ENCODE measurements at places on chromosomes 11 and 22.

- DNase-seq, result no peak
These were observed 6.5 kb upstream of the DRD2 start for GRCh38 chr11:113481672-113482071.

GRCh38 chr22:42544686-42545085 lies 9.1 kb upstream of the SERHL2 start:
- peak; percentile 19 for DNase-seq

DNA sequence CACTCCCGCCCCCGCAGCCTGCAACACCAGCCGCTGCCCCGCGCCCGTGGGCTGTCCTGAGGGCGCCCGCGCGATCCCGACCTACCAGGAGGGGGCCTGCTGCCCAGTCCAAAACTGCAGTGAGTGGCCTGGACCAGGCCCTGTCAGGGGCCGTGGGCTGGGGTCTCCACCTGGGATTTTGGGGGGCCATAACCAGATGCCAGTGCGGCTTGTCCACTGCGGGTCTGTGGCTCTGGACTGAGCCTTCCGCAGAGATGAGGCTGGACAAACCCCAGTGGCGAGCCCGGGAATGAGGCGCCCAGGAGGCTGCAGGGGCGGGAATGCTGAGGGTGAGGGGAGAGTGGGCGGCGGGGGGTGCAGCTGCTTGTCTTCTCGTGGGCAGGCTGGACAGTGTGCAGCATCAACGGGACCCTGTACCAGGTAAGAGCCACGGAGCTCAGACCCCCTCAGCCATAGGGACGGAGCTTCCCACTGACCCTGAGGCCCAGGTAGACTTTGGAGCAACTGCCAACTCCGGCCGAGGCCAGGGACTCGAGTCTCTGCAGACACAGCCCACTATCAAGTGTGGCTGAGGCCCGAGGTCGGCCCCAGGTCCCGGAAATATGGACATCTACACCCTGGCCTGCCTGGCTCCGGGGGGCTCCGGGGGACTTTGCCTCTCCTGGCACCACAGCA lies 24.8 kb upstream of the MUC5B start:
- DNase-seq, result no peak

DNA sequence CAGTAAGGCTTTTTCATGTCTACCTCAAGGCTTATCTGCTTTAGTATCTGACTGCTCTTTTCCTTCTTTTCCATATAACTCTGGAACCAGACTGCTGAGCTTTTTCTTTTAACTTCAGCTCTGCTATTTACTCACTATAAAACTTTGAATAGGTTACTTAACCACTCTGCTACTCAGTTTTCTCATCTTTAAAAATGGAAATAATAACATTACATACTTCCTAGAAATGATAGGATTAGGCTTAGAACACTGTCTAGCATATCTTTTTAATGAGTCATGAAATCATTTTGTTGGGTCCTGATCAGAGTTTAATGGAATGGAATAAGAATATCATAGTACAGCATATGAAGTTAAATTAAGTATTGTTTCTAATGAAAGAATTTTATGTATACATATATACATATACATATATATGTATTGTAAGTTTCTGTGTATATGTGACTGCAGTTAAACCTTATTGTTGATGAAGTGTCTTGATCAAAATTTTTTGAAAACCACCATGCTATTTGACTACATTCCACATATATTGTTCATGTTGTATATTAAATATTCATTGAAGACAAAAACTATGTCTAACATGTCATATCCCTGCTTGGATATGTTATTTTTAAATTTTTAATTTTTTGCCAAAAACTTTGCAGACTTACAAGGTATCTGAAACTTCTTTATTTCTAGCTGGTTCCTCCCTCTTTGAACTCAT lies 120.2 kb downstream of the METTL15 start:
- no peak for DNase-seq

DNA sequence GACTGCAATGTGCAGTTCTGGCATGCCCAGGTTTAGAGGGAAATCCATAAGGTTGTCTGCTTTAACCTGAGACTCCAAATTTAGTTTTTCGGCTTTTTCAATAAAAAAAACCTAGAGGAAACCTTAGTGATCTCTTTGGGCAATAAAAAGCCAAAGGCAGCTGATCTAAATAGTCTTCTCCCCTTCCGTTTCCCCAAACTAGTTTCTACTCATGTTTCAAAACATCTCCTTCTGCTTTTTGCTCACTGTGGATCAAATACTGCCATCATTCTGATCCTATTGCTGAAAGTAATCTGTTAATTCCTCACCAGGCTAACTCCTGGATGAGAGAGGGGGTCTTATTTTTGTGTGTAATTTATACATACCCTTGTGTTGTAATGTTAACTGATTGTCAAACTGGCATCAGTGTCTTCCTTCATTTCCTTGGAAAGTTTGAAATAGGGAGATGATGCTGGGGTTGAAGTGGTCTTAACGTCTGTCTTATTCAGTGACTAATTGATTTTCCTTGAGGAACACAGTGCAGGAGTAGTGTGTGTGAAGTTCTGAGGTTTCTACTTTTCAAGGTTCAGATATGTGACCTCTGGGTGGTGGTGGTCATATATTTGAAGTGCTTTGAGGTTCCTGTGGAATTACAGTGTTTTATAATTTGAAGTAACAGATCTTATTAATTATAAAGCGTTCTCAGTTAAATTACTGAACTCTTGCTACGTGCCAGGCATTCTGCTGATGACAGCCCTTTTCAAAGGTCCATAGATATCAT lies 55.0 kb downstream of the ARHGAP42 start:
- DNase-seq, result no peak

- no peak for DNase-seq
These were observed 34.8 kb downstream of the NEU3 start for GRCh38 chr11:75023446-75024067.

DNA sequence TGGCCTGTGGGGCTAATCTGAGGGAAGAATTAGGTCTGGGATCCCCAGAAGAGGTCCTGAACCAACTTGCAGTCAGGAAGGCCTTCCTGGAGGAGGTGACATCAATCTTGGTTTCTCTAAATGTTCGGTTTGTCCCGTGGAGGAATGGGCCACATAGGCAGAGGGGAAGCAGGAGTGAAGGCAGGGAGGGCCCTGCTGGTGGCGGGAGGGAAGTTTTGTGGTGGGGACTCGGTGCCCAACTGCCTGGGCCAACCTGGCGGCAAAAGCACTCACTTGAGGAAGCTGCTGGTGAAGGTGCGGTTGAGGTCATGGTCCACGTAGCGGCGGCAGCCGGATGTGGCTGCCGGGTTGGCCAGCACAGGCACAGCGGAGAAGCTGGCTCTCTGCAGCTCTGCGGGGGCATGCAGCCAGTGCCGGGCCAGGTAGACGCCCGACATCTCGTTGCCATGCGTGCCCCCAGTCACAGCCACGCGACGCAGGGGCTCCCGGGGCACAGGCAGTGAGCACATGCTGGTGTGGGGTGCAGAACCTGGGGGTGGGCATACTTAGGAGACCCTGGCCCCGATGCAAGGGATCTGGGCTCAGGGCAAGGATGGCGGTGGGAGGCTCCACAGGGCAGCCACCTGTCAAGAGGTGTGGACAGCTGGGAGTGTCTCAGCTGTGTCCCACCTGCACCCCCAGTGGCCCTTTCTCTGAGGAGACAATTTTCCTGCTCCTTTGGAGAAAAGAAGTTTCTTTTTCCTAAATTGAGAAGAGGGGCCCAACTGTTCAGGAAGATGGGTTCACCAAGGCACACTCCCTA lies 3.8 kb downstream of the ACY3 start:
- DNase-seq, result no peak

DNA sequence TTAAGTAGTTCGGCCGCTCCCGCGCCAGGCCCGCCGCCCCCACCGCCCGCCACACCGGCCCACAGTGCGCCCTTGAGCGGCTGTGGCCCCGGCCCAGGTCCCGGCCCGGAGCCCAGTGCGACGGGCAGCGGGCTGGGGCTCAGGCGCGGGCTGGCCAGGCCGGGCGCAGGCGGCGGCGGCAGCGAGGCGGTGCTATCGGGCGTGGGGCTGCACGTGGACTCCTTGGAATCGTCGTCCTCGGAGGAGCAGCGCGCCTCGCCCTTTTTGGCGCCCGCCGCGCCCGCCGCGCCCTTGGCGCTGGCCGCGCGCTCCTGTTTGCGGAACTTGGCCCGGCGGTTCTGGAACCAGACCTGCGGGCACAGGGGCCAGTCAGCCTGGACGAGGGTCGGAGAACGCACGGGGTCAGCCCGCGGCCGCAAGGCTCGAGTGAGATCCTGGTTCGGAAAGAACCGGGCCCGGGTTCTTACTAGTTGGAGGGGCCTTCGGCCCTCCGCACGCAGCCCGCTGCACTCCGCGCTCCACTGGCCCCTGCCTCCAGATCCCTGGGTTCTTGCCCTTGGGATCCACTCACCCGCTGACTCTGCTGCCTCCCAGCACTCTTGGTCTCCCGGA lies 4.0 kb downstream of the PHOX2A start:
- DNase-seq, result no peak

DNA sequence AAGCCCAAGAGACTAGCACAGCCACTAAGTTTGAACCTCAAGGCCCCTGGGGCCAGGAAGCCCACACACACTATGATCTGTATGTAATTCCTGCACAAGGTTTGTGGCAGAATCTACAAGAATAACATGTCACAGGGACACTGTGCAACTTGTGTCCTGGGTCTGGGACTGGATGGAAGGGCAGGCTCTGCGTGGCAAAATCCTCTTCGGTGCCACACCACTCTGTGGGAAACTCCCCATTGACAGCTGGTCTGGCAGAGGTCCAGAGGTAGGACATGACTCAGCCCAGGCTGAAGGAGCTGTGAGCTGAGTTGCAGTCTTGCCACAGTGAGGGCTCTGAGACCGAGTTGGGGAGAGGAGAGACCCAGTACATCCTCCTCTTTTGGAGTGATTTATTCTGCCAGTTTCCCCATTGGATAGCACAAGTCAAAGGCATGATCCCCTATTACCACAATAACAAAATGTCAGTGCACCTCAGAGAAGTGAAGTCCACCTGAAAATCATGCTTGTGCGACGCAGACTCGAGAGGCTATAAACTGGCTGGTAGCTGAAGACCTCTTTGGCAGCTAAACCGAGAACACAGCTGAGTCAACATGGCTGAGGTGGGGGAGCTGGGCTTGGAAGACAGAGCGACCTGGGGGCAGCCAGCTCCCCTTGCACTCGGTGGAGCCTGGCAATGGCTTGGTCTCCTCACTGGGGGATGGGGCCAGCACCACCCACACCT lies 23.3 kb upstream of the SERPIND1 start:
- no peak for DNase-seq

GRCh38 chr11:65622011-65622410 lies 6.4 kb downstream of the PCNX3 start:
- DNase-seq, result no peak

- DNase-seq, result peak; percentile 96
These were observed at the start of gene LGALS12 for GRCh38 chr11:63505857-63506528. Gene LGALS12, plus strand, starts transcription at chr11:63506084. Its CDS starts 375 bp downstream, at chr11:63506459.

GRCh38 chr11:32775908-32776307 lies 18.6 kb downstream of the CCDC73 start:
- DNase-seq, result peak; percentile 53

GRCh38 chr11:72743321-72744221 lies 8.6 kb downstream of the ARAP1 start:
- DNase-seq, result no peak

GRCh38 chr22:23520863-23521440 lies 59.1 kb downstream of the IGLL1 start:
- DNase-seq, result peak; percentile 67

DNA sequence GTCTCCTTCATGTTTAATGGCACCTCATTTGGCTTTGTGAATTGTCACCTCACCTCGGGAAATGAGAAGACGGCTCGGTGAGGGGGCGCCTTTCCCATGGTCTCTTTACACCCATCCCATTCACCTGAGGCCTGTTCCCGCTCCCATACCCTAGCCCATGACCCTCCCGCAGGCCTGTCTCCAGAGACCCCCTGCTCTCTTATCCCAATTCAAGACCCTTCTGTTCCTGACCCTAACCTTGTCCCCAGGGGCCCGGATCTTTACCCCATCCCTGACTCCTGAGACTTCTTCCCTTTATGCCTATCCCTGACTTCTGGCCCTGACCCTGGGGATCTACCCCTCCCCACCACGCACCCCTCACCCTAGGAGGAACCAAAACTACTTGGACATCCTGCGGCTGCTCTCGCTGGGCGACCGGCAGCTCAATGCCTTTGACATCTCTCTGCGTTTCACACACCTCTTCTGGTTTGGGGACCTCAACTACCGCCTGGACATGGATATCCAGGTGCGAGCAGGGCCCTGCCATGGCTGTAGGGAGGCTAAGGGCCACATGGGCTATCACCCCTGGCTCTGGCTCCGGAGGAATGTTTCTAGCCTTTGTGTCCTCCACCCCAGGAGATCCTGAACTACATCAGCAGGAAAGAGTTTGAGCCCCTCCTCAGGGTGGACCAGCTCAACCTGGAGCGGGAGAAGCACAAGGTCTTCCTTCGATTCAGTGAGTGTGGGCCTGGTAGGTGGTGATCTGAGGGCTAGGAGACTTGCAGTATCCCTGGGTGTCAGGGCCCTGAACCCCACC lies 7.9 kb downstream of the INPPL1 start:
- DNase-seq, result no peak

- no peak for DNase-seq
These were observed 129.1 kb downstream of the SNX19 start for GRCh38 chr11:130787092-130787616.

DNA sequence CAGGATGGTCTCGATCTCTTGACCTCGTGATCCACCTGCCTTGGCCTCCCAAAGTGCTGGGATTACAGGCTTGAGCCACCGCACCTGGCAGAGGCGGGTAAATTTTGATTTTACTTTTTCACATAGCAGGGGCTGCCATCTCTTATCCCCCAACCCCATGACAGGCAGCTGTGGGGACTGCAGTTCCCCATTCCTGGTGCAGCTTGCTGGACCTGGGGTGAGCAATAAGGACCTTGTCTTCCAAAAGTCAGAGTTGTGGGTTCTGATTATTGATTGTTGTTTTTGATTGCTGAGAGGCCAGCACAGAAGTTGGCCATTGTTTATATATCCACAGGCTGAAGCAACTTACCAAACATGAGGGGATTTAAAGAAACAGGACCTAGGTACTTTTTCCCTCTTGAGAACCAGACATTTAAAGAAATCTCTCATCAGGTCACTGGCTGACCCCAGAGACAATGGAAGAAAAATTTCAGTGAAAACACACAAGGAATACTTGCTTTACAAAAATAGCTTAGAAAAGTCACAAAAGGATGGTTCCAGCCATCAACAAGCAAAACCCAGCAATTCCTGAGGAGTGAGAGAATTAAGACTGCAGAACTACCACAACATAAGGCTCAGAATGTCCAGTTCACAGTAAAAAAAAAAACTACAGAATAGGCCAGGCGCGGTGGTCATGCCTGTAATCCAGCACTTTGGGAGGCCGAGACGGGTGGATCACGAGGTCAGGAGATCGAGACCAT lies 22.0 kb upstream of the MAPK1 start:
- no peak for DNase-seq

- no peak for DNase-seq
These were observed 1010.3 kb upstream of the TENM4 start for GRCh38 chr11:80451105-80451504.
